LNCaP clone FGC (cell line): ENCODE measurements at places on chromosomes 6 and 20.

DNA sequence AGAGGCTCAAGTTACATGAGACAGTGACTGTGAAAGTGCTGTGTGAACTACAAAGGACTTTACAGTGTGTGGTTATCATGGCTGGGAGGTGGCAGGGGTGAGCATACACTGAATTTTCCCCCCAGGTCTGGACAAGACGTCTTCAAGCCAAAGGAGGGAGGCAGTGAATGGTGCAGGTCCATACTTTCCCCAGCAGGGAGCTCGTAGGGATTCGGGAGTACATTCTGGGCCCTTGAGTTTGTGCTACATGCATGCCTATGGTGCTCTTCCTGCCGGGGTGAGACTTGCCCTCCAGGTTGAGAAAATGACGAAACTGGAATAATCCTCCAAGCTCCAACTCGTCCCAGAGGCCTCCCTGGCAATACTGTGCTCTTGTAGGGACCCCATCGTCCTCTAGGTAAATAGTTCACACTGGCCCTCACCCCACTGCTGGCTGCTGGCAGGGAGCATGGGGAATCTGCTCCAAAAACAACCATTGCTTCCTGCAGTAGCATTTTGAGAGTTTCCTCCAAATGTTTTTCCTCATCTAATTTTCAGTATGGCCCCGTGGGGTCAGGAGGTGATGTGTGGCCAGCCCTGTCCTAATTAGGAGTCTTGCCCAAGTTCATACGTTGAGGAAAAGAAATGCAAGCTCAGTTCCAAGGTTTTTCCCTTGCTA, 57.6 kb downstream of the ZNF831 start:
- DNase-seq = no peak

DNA sequence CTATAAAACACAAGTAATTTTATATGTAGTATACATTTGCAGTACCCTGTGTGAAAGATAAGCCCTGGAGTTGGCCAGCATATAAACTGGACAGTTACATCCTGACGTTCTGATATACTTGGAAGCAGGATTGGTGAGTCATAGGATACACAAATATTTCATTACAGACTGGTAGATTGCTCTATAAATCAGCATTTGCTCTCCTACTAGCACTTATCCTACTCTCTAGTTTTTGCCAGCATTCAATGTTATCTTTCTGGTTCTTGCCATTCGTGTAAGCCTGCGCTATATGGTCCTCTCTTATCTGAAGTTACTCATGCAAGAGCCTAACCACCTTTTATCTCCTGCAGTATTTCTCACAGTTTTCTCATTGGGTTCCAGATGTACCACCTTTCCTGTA, 680.2 kb upstream of the MMS22L start:
- DNase-seq = peak; percentile 74

GRCh38 chr6:89862698-89863097, 31.6 kb upstream of the GJA10 start:
- no peak for DNase-seq

GRCh38 chr6:30752157-30752927, 8.0 kb upstream of the IER3 start:
- no peak for DNase-seq

GRCh38 chr6:34897130-34897529, 8.1 kb downstream of the ANKS1A start:
- DNase-seq = no peak

DNA sequence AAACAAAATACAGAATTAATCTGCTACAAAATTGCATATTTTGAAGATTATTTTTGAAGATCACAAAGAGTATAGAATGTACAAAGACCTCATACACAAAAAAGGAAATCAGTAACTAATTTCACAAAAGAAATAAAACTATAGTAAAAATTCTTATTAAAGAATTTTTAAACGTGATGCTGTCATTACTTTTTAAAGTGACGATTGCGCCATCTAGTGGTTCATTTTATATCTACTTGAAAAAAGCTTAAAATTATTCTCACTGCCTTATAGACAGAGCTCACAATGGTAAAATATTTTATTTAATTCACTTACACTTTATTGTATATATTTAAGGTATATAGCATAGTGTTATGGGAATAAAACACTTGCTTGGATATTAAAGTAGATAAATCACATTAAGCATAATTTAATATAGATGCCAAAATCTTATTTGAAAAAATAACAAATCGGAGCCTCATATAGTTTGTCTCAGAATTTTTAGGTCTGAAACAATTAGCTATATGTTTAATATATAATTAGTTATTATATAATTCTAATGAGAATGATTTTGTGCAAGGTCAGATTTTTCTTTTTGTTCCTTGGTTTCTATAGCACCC, 128.8 kb downstream of the PHF3 start:
- DNase-seq = peak; percentile 7

DNA sequence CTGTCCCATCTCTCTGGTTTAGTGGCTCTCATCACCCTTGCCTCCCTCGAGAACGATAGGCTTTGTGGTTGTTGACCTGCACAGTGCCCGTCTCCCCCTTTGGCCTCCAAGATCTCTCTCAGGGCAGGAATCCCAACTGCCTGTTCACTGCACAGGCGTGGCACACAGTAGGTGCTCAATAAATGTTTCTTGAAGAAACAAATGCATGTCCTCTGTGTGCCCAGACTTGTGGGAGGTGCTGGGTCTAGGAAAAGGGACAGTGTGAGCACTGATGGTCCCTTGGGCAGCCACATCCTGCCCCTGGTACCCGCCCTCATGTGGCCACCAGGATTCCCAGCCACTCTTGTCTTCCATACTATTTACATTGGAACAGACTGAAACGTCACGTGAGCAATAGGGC, 2.6 kb upstream of the BPIFB6 start:
- no peak for DNase-seq

GRCh38 chr6:33075208-33075567, 602 bp upstream of the HLA-DPB1 start:
- DNase-seq = no peak

DNA sequence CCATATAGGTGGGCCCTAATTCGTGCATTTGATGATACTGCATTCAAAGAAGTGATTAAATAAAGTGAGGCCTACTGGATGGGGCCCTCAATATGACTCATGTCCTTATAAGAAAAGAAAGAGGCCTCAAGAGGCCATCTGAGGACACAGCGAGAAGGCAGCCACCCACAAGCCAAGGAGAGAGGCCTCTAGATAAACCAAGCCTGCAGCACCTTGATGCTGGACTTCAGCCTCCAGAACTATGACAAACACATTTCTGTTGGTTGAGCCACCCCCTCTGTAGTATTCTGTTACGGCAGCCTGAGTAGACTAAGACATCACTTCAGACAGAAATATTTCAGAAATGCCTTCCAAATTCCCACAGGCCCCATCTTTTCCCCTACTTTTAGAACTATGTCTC, 82.5 kb upstream of the PLEKHG1 start:
- DNase-seq = no peak

DNA sequence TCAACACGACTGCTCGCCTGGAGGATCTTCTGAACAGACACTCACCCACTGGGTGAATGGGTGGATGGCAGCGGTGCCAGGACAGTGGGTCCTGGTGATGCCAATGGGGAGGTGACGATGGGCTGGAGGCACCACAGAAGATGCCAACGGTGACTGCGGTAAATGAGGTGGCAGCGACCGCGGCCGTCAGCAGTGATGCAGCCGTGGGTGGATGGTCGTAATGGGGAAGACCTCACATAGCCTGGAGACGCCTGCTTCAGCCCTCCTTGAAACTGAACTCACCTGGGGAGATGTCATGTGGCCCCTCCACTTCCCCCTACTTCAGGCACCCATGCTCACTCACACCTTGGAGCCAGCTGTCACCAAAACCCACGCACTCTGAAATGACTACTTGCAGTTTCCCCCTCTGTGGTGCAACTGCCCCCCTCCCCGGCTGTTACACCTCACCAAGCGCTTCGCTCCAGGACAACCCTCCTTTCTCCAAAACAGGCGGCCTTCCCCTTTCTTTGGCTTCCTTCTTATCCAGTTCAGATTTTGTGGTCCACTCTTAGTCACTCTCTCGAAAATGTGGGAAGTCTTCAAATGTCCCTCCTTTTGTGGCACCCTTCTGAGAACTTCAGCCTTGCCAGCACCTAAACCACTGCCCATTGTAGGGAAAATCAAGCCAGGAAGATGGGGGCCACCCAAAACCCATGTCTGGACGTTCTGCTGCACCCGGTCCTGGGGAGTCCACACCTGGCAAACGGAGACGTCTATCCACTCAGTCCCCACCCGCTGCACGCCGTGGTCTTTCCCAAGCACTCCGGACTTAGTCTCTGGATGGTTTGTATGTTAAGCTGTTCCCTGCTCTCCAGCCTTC, 10.4 kb upstream of the ABHD16B start:
- no peak for DNase-seq

GRCh38 chr20:39699166-39699725, 737.1 kb downstream of the DHX35 start:
- no peak for DNase-seq

- no peak for DNase-seq
Observed at GRCh38 chr6:101668496-101669030, 275.1 kb downstream of the GRIK2 start.

GRCh38 chr6:43059168-43060033, at the start of the genes KLC4 and MRPL2:
TSS of gene KLC4 (plus strand) at chr6:43059631. CDS start at chr6:43061336, 1,705 bp downstream.
TSS of gene MRPL2 (minus strand) at chr6:43059434. CDS start at chr6:43059381, 53 bp downstream.
- DNase-seq = peak; percentile 95

GRCh38 chr6:133033263-133033662, 207.9 kb upstream of the EYA4 start:
- DNase-seq = no peak

DNA sequence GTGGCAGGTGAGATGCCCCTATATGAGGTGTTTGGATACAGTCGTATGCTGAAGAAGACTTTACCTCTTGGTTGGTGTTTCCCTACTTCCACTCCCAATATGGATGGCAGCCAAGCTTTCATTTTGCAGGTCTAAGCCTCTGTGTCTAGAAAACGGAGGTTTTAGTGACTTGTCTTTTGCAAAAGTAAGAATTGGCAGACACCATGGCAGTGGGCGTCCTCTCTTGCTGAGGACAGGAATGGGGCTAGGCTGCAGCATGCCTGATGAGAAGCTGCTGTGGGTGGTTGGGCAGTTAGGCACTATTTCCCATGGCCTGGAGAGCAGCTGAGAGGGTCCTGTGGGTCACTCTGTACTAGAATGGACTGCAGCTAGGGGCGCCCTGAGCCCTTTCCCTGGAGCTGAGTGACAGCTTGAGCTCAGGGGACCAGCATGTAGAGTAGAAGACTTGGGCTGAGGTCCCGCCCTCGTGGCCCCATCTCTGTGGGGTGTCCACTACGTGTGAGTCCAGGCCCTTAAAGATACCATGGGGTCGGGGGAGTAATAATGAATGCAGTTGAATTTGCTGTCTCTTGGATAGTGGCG, 127.4 kb downstream of the CDH26 start:
- DNase-seq = no peak

GRCh38 chr20:47220161-47220582, 136.3 kb downstream of the ZMYND8 start:
- DNase-seq = no peak

GRCh38 chr20:57868310-57868709, 158.5 kb upstream of the PMEPA1 start:
- DNase-seq = no peak

GRCh38 chr6:1554141-1554475, 55.6 kb upstream of the FOXC1 start:
- no peak for DNase-seq

DNA sequence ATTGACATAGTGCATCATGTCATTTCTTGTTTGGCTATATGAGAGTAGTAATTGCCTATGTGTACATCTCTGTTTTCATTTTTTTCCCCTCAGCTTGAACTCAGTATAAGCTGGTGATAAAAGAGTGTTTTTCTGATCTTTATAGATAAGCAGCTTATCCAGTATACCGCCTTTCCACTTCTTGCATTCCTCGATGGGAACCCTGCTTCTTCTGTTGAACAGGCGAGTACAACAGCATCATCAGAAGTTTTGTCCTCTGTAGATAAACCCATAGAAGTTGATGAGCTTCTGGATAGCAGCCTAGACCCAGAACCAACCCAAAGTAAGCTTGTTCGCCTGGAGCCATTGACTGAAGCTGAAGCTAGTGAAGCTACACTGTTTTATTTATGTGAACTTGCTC, 32.3 kb downstream of the HSF2 start:
- DNase-seq = no peak

GRCh38 chr6:17448165-17448564, 54.8 kb downstream of the CAP2 start:
- no peak for DNase-seq

- DNase-seq = no peak
Observed at GRCh38 chr20:45347297-45347935, 808 bp downstream of the SDC4 start.

DNA sequence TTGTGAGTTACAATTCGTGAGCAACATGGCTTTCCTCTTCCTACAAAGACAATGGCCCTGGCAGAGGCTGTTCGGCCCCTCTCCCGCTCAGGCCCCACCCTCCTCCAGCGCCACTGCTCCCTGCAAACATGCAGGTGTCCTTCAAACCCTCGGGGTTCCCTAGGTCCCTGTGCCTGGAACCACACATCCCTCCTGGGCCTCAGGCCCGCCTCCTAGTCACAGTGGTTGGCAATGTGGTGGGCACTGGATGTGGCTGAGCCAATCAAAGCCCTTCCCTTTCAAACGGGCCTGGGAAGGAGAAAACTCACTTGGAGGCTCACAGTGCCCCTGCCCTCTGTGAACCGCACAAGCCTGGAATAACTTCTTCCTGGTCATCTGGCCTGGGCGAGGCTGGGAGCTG, 147.2 kb downstream of the TFAP2C start:
- DNase-seq = no peak

DNA sequence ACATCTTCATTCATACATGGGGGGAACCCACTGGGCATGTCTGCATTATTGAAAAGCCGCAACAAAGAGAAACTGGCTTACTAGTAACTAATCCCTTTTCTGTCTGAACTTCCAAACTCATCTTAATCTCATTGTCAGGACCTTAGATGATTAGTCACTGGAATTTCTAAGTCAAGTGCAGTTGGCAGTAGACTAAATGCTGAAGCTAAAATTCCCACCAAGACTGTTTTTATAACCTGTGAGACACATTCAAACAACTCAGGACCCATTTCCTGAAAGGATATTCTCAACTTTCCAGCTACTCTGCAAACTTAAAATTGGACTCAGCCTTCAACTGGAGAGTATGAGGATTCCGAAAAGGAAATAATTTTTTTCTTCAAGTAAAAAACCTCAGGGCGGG, 94.8 kb upstream of the SCAF8 start:
- no peak for DNase-seq

DNA sequence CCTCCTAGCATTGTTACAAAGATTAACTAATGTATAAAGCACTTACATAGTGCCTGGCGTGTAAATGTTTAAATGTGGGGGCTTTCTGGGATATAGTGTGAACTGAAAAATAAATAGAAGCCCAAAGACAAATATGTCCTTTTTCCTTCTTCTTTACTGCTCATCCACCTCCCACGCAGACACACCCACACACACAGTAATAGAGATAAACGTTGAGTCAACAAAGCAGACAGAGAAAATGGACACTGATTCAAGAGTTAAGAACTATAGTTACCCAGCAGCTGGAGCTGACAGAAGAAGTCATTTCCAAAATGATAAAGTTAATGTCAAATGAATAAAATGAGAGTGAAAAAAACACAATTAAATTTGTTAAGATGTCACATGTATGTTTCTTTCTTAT, 68.3 kb downstream of the FHL5 start:
- no peak for DNase-seq

DNA sequence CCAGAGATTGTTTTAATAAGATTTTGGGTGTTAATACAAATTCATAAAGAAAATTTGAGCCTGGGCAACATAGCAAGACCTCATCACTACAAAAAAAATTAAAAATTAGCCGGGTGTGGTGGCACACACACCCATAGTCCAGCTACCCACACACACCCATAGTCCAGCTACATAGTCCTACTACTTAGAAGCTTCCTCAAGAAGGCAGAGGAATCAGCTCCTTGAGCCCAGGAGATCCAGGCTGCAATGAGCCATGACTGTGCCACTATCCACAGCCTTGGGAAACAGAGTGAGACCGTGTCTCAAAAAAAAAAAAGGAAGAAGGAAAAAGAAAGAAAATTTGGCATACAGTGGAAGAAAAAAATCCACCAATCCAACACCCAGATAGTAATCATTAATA, 16.8 kb downstream of the SEC63 start:
- no peak for DNase-seq
